Adrenal gland (tissue), 19 donors: ENCODE measurements at places on chromosomes 11 and 22. TPM values are rescaled to one million over a fixed set of nuclear protein-coding genes. Genes with fewer than 3 reads are reported as not detected.
A peak's percentile ranks its signal among the peaks of the same experiment; 100 is the strongest.

TMPRSS13 gene
- 0.97 TPM for total RNA-seq

SCT gene
- total RNA-seq = not detected

KCNJ4 gene
- not detected for total RNA-seq

DNA sequence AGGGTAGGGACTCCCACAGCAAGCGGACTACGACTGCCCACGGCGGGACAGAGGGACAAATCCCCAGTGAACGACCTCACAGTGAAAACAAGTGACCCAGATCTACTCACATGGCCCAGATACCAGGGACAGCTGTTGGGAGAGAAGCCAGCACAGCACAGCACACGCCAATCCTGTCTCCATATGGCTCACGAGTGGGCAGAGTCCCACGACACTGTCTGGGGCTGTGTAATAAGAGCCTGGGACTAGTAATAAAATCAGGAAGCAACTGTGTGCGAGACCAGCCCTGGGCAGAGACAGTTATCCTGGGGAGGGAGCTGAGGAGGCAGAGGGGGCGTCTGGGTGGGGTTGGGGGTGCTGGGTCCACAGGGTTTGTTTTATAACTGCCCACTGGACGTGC lies 385.0 kb downstream of the CTTN start:
- H3K4me1 ChIP-seq = no peaks in the 10 kb centered on the region
- H3K36me3 ChIP-seq = no peaks in the 10 kb centered on the region
- peak; percentile 26 for DNase-seq
- H3K27ac ChIP-seq = no peak overlapping the region

DNA sequence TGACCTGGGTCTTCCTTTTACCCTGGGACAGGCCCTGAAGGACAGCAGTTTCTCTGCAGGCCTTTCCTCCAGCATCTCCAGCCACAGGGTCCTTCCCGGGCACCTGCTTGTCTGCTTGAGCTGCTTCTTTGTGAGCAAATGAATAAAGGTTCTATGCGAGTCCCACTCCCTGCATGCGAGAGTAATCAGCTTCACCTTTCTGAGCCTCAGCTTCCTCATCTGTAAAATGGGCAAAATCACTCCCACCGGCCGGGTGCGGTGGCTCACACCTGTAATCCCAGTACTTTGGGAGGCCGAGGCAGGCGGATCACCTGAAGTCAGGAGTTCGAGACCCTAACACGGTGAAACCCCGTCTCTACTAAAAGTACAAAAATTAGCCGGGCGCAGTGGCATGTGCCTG lies 31.1 kb downstream of the IFT27 start:
- peak; percentile 15 for DNase-seq
- no peak overlapping the region for H3K4me3 ChIP-seq
- H3K36me3 ChIP-seq = no peaks in the 10 kb centered on the region
- no peak overlapping the region for H3K27ac ChIP-seq
- no peaks in the 10 kb centered on the region for H3K4me1 ChIP-seq

DNA sequence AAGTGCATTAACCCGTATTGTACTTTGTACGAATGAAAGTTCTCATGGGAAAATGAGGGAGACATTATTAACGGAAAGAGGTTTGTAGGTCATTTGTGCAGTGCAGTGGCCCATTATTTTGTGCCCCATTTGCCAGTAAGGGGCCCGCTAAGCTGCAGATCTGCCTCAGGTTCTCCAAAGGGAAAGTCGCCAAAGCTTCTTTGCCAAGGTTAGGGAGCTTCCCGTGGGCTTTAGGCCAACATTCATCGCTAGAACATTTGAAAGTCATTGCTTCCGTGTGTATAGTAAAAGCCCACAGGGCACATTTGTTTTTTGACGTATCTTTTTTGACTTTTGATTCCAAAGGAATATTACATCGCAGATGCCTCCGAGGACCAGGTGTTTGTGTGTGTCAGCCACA lies 61.0 kb upstream of the SORL1-AS1 start:
- H3K4me3 ChIP-seq = no peak overlapping the region
- H3K4me1 ChIP-seq = no peaks in the 10 kb centered on the region
- DNase-seq = no peak
- H3K27ac ChIP-seq = no peak overlapping the region
- no peaks in the 10 kb centered on the region for H3K27me3 ChIP-seq

- peaks cover 6% of the 10 kb centered on the region for H3K36me3 ChIP-seq
- H3K27me3 ChIP-seq = no peaks in the 10 kb centered on the region
- peaks cover under 1% of the 10 kb centered on the region for H3K4me1 ChIP-seq
- H3K27ac ChIP-seq = no peak overlapping the region
Measured at GRCh38 chr11:83241291-83241946, 44.7 kb downstream of the CCDC90B start.

GRCh38 chr11:114290503-114291235 lies 5.5 kb upstream of the NNMT start:
- no peak for DNase-seq
- H3K27me3 ChIP-seq = no peaks in the 10 kb centered on the region
- no peak overlapping the region for H3K27ac ChIP-seq
- H3K4me3 ChIP-seq = no peak overlapping the region
- H3K4me1 ChIP-seq = peaks cover 12% of the 10 kb centered on the region

GRCh38 chr11:62391642-62392425 lies 27.0 kb upstream of the SCGB1A1 start:
- no peaks in the 10 kb centered on the region for H3K4me1 ChIP-seq
- no peak overlapping the region for H3K4me3 ChIP-seq
- no peaks in the 10 kb centered on the region for H3K36me3 ChIP-seq
- no peak overlapping the region for H3K27ac ChIP-seq
- no peak for DNase-seq
